ENCODE measurements at places on chromosomes 4 and X. TPM values are rescaled to one million over a fixed set of nuclear protein-coding genes. Genes with fewer than 3 reads are reported as not detected.

- H3K36me3 ChIP-seq = no peaks in the 10 kb centered on the region
- DNase-seq = no peak
- H3K4me3 ChIP-seq = no peak overlapping the region
- H3K27ac ChIP-seq = no peak overlapping the region
Observed at GRCh38 chrX:151680805-151681204, 14.5 kb upstream of the PRRG3 start.

- H3K27ac ChIP-seq = no peak overlapping the region
- H3K4me3 ChIP-seq = no peak overlapping the region
- no peaks in the 10 kb centered on the region for H3K27me3 ChIP-seq
Observed at GRCh38 chr4:4460759-4461158, 73.9 kb downstream of the NSG1 start.

DNA sequence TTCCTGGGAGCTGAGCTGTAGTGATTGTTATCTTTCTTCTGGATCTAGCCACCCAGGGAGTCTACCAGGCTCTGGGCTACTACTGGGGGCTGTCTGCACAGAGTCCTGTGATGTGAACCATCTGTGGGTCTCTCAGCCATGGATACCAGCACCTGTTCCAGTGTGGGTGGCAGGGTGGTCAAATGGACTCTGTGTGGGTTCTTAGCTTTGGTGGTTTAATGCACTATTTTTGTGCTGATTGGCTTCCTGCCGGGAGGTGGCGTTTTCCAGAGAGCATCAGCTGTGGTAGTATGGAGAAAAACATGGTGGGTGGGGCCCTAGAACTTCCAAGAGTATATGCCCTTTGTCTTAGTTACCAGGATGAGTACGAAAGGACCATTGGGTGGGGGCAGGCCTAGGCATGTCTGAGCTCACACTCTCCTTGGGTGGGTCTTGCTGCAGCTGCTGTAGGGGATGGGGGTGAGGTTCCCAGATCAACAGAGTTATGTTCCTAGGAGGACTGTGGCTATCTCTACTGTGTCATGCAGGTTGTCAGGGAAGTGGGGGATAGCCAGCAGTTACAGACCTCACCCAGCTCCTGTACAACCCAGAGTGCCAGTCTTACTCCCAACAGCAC, 264.8 kb upstream of the LDB2 start:
- no peak overlapping the region for H3K27ac ChIP-seq
- H3K4me1 ChIP-seq = no peaks in the 10 kb centered on the region
- H3K27me3 ChIP-seq = no peaks in the 10 kb centered on the region
- no peak overlapping the region for H3K4me3 ChIP-seq
- DNase-seq = no peak

- no peak overlapping the region for H3K27ac ChIP-seq
- H3K27me3 ChIP-seq = no peaks in the 10 kb centered on the region
- DNase-seq = no peak
- no peaks in the 10 kb centered on the region for H3K36me3 ChIP-seq
- H3K4me1 ChIP-seq = no peaks in the 10 kb centered on the region
Observed at GRCh38 chr4:138263247-138263816, 21.2 kb upstream of the SLC7A11 start.

GRCh38 chr4:74456849-74457395, 12.0 kb downstream of the AREG start:
- H3K4me1 ChIP-seq = no peaks in the 10 kb centered on the region
- H3K27me3 ChIP-seq = no peaks in the 10 kb centered on the region
- H3K27ac ChIP-seq = no peak overlapping the region

DNA sequence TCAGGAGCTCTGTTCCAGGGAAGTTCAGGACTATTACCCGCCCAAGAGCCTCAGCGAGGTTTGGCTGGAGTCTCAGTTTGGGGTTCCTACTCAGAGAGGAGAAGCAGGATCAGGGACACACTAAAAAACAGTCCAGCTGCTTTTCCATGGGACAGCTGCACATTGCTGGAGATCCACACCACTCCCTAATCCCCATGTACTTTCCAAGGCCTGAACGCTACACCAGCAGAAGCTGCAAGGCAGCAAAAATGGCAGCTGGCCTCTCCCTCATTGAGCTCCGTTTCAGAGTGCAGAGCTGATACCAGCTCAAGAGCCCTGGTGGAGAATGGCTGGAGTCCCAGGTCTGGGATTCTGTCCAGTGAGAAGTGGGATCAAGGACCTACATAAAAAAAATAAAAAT, 551.2 kb upstream of the PABPC5 start:
- no peaks in the 10 kb centered on the region for H3K36me3 ChIP-seq
- H3K27me3 ChIP-seq = no peaks in the 10 kb centered on the region
- no peaks in the 10 kb centered on the region for H3K4me1 ChIP-seq
- H3K4me3 ChIP-seq = no peak overlapping the region
- DNase-seq = no peak
- no peak overlapping the region for H3K27ac ChIP-seq

DNA sequence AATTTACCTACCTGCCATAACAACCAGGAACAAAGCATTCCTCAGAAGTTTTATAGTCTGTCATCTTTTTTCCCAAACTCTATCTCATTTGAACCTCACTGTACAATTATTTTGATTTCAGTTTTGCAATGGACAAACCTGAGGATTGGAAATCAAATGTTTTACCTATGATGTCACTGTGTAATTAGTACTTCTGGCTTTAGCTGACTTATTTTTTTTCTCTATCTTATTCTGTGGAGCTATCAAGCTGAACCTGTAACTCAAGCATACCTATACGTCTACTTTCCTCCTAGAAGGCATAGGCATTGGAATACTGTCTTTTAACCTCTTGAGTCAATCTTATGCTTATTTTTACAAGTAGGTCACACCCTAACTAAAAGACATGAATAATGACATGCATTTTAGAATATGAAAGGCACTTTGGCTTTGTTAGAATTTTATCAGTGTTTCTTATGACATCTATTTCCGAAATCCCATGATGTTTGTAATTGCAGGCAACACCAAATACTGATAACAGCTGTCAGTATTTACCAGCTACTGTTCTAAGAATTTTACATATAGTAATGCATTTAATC, 21.5 kb downstream of the CCSER1 start:
- no peak overlapping the region for H3K27ac ChIP-seq
- no peak for DNase-seq
- H3K4me3 ChIP-seq = no peak overlapping the region
- H3K36me3 ChIP-seq = no peaks in the 10 kb centered on the region

GRCh38 chr4:6369924-6370645, 100.4 kb downstream of the WFS1 start:
- H3K27ac ChIP-seq = no peak overlapping the region
- H3K4me3 ChIP-seq = no peak overlapping the region
- H3K4me1 ChIP-seq = no peaks in the 10 kb centered on the region
- DNase-seq = no peak
- H3K36me3 ChIP-seq = no peaks in the 10 kb centered on the region
- no peaks in the 10 kb centered on the region for H3K27me3 ChIP-seq

- DNase-seq = peak; percentile 51
- H3K36me3 ChIP-seq = no peaks in the 10 kb centered on the region
- peaks cover 15% of the 10 kb centered on the region for H3K4me1 ChIP-seq
- H3K27me3 ChIP-seq = no peaks in the 10 kb centered on the region
Observed at GRCh38 chrX:41332408-41333002, 1.5 kb upstream of the DDX3X start.

DNA sequence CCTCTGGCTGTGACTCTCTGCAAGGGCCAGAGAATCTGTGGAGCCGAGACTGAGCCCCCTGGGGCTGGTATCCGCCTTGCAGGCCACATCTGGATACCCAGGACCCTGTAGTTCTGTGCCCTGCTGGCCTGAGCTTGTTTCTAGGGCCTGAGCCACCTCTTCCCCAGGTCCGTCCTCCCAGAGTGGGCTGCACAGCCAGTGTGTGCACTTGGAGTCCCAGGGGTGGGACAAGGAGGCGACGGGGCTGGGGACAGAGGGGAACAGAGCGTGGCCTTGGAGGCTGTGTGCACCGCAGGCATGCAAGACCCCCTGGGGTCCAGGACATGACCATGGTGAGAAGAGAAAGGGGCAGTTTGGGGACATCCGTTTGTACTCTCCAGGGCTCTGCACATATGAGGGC, 105.5 kb downstream of the SORCS2 start:
- H3K4me1 ChIP-seq = no peaks in the 10 kb centered on the region
- H3K4me3 ChIP-seq = no peak overlapping the region

- no peak for DNase-seq
- H3K36me3 ChIP-seq = no peaks in the 10 kb centered on the region
- H3K4me1 ChIP-seq = no peaks in the 10 kb centered on the region
- no peak overlapping the region for H3K27ac ChIP-seq
Observed at GRCh38 chr4:75908555-75908954, 6.3 kb upstream of the PPEF2 start.

AREG gene
- 13.6 TPM for total RNA-seq
